Stimulated activated CD4-positive, alpha-beta T cell treated with anti-CD3 and anti-CD28 coated beads, Interleukin-4, amount 100 ng/mL, for 48 hours (primary cell): ENCODE measurements at places on chromosomes 7 and 10.

DNA sequence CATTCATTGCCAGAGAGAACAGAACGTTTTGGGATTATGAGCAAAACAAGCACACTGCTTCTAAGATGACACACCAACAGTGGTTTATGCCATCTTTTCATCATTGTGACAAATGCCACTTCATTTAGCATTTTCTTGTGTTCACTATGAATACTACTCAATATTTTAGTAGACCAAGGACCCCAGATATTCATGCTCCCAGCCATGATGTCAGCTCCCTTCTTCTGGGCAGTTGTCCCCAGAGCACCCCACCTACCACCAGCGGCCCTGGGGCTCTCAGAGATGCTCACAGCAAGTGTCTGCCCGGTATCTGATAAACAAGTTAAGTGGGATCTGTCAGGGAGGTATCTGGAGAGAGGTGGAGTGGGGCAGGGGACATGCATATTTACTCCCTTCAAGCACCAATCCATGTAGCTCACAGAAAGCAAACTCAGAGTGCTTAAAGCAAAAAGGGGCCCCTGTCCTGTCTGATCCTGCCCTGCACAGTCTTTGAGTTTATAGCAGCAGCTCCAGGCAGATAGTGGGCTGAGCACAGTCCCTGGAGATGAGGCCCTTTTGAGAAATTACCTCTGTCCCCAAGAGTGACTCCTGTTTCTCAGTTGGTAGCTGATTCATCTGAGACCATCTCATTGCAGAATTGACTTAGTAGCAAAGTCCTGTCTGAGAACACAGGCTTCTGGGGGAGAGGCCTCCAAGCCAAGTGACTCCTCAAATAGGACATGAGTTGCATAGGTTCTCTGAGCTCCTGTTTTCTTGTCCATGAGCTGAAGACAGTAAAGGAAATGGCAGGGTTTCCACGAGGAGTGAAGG is 281.8 kb upstream of the KLF6 start:
- no peak for DNase-seq

GRCh38 chr7:99365318-99366141 is 9.0 kb upstream of the ARPC1B start:
- no peak for DNase-seq

- DNase-seq = no peak
Observed at GRCh38 chr7:37670436-37670835, 13.1 kb upstream of the GPR141 start.

DNA sequence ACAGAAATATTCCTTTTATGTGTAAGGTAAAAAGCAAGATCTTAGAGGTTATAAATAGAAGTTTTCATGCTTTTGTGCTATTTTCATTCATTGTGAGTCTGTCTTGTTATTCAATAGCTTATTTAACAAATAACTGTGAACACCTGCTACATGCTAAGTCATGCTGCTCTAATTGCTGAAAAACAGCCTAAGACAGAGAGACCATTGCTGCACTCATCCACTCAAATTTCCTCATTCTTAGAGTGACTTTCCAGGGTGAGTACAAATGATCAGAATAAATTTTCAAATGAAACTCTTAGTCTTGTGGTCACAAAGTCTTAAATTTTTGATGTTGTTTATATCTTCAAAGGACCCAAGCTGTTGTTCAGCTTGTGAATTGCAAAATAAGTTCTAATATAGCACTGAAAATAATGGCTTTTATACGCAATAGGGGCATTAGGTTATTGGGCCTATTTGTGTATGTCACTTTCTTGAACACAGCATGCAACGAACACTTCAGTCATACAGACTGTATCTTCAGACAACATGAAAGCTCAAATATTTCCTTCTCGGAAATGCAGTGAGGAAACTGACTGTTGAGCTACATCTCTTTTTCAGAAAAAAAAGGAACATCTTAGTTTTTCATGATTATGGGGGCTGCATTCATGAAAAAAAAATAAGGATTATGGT is 247.9 kb upstream of the PCDH15 start:
- no peak for DNase-seq

DNA sequence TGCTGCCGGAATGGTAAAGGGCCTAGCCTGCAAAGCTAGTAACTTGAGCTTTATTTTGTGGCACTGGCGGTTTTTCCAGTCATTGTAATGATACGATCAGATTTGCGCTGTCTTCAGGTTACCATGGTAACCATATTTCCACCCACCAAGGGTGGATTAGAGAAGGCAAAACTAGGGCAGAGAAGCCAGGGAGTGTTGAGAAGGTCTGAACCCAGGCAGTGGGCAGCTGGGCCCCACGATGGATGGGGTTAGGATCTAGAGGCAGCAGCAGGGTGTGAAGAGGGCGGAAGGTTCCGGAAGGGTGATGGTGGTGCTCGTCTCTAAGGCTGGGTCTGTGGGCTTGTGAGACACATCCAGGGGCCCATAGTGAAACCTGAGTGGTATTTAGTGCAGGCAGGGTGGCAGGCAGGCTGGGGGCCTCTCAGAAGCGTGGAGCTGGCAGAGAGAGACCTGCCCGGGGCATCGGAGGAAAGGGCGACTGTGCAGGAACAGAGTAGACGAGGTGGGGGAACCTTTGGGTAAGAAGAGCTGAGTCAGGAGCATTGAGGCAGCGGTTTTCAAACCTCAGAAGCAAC is 87.9 kb upstream of the GTF2I start:
- DNase-seq = peak; percentile 8

DNA sequence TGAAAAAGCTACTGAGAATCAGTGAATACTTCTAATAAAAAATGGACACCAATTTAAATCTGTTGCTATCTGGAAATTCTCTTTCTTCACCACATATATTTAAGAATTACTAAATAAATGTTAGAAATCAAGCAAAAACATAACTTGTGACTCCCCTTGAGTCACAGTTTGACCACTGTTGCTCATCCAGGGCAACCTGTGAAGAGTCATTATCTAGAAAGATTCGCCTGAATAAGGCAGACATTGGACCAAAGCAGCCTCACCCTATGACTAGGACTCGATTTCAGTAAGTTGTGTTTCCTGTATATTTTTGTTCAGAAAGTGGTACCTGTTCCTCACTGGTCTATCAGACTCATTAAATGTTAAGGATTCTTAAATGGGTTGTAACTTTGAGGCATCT is 572.4 kb downstream of the ATRNL1 start:
- no peak for DNase-seq

- DNase-seq = no peak
Observed at GRCh38 chr10:44935201-44935965, 24.2 kb upstream of the RASSF4 start.

DNA sequence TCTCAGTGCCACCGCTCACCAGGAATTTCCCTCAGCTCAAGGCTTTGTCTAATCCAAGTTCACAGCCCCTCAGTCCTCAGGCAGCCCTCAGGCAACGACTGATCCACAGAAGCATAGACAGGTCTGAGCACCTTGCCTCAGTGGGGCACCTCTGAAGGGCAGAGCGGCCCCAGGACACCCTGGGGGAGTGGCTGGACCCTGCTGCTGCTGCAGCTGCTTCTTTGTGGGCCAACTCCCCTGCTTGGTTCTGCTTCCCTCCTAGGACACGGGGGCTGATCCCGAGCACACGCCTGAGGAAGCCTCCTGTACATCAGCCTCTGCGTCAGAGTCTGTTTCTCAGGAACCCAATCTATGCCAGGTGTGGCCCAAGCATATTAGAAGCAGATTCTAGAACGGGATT is 16.2 kb downstream of the CUZD1 start:
- no peak for DNase-seq

GRCh38 chr10:64097391-64098122 is 576.4 kb downstream of the REEP3 start:
- no peak for DNase-seq

DNA sequence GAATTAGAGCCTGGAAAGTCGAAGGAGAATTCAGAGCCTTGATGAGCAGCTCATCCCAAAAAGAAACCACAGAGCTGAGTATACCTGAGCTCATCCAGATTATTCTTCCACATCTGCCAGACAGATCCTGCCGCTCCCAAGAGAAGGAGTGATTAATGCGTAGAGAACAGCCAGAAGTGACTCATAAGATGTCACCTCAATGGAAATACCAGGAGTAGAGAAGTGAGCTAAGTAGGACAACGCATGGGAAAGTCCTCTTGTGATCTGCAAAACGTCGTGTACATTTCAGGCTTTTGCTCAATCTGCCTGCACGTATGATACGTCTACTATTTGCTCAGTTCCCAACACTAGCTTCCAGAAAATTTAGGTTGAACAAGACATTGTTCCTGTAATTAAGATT is 230.5 kb upstream of the AUTS2 start:
- DNase-seq = no peak

DNA sequence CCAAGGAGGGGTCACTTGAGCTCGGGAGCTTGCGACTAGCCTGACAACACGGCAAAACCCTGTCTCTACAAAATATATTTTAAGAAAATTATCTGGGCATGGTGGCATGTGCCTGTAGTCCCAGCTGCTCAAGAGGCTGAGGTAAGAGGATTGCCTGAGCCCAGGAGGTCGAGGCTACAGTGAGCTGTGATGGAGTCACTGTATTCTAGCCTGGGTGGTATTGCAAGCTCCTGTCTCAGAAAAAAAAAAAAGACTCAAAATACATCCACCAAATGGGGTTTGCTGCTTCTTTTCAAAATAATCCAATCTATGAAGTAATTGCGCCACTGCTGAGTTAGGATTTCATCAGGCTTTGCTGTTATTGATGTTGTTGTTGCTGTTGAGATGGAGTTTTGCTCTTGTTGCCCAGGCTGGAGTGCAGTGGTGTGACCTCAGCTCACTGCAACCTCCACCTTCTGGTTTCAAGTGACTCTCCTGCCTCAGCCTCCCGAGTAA is 11.1 kb upstream of the VIM start:
- no peak for DNase-seq

DNA sequence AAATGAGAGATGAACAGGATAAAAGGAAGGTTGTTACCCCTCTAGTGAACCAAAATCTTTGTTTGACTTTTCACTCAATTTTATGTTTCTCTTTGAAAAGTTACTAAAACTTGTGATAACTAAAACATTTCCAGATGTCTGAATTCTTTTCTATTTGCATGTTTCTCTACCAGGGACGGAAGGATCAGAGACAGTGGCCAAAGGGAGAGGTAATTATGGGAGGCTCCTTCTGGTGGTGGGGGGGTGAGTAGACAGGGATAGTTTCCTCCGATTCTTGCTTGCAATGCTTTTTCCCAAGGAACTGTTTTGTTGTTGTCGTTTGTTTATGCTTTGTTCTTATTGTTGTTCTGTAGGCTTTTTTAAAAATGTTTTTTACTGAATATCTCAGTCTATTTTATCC is 374.8 kb downstream of the INHBA start:
- DNase-seq = no peak

DNA sequence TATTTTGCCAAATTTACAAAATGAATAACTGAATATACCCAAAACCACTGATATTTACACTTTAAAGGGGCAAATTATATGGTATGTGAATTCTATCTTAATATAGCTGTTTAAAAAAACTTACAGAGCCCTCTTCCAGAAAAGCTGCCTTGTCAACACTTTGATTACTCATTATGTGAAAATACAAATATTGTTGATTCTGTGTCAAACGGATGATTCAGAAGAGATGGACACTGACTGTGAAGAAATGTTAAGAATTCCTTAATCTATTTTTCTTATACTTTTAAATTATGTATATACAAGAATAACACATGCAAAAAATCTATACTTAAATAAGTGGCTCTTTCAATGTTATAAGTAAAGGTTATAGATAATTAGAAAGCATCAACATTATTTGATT is 41.5 kb downstream of the SMURF1 start:
- no peak for DNase-seq

DNA sequence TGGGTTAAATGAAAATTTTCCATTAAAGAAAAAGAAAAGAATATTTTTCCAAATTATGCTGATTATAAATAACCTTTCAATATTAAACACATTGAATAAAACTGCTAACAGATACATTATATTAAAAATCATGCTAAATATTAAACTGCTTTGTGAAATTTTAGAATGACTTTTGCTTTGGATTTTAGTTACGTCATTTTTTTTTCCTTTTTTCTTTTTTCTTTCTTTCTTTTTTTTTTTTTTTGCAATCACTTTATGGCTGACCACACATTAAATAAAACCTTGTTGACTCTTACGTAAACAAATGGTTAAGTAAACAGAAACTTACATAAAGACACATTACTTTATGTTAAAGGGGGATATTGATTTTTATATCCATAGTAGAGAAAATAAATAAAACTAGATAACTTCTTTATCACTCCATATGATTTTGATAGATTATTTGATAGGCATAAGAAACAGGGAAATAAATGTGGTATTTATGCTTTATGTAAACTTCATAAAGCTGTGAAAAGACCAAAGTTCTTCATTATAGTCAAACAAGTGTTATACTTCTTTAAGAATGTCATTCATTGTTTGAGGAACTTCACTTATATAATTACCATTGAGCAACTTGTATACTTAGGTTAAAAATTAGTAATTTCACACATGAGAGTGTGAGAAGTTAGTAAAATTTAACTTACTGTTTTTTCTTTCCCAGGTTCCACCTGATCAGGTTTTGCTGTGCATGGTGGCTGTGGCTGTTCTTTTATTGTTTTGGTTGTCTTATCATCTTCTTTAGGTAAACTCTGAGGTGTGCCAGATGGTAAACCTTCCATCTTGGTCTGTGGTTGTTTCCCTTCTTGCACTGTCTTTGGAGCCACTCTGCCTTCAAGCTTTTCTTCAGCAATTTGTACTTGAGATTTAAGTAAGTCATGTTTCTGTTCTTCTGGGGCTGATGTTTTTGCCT is 197.3 kb downstream of the PCLO start:
- DNase-seq = no peak

DNA sequence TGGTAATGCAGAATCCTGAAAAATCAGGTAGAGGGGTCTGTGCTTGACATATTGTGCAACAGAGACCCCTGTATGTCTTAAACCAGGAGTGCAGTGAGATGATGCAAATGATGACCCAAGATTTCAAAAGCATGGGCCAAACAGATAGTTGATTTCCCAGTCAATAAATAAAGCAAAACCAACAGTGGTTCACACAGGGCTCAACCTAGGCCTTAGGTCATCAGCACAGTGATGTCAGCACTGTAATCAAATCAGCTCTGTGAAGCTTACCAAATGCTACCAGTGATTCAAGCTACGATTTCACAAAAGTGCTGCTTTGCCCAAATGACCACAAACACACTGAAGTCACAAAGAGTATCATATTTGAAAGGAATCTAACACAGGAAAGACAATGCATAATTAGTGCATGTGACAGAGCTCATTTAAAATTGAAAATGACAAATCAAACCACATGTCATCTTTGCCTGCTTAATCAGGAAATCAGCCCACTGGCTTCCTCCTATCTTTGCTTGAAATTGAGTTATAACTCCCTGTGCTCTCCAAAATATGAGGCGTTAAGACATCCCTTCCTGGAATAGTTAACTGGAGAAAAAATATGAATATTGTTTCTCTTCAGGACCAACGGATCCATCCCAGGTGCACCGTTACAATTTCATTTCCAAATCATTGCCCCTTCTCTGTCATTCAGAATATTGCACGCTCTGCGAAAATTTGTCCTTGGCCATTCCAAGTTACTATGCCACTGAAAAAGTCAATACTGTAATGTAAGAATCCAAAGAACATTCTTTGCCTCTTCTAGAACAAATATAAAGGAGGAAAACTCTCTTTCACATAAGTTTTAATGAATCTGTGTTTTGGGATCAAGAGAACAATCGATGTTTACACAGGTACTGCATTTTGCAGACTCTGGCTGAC is 41.9 kb upstream of the ASL start:
- DNase-seq = no peak
